ENCODE measurements at places on chromosomes 6 and 20.

- DNase-seq = no peak
These were observed 110.0 kb upstream of the EYS start for GRCh38 chr6:65816991-65817390.

GRCh38 chr20:61024390-61024789 is 227.7 kb upstream of the CDH4 start:
- no peak for DNase-seq

DNA sequence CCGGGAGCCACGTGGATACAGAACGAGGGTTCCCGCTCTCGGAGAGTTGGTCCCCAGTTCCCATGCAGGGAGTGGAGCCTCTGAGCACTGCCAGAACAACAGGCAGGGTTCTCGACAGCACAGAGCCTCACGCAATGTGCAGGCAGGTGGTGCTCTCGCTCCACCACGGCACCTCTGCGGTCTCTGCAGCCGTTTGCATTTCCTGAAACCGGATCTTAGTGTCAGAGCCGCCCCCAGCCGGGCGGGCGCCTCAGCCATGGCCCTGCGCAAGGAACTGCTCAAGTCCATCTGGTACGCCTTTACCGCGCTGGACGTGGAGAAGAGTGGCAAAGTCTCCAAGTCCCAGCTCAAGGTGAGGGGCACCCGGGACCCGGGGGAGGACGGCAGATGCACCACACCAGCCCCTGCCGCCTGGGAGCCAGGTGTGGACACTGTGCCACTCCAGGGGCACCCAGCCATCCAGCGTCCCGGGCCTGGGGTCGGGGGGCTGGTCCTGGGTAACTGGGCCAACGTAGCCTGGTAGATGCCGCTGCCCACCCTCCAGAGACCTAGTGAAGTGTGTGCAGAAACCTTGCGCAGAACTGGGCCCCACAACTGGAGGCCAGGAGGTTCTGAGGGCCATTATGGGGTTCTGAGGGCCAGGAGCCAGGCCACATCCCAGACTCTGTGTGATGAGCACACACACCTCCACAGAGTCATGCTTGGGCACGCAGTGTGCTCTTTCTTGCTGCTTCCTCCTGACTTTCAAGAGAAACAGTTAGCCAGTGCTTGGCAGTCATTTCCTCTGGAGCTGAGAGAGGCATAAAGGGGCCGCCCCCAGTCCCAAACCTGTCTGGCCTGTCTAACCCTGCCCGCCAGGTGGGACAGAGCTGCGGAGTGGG is at the start of gene DEF6:
Gene DEF6, plus strand, starts transcription at position 218 of the 881 bp plus-strand sequence. Its CDS starts 39 bp downstream, at position 257.
- peak; percentile 99 for DNase-seq

DNA sequence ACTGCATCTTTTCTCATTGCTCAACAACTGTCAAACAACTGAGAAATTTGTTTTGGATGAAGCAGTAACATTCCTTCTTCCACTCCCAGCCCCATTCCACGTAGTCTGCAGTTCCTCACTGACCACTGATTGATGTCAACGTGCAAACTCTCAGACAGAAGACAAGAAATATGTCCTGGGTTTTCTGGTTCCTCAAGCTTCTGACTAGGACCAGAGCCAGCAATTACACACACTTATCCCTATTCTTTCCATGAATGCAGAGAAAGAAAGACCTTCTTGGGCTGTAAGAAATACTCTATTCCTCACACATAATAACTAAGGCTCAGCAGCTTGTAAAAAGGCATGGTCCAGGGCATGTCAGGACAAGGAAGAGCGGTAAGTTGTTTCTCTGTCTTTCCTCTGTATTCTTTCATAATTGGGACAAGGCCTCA is 790.1 kb upstream of the SLC35B3 start:
- DNase-seq = no peak

- DNase-seq = peak; percentile 73
These were observed 1.2 kb downstream of the TRAF3IP2 start for GRCh38 chr6:111604259-111605099.

DNA sequence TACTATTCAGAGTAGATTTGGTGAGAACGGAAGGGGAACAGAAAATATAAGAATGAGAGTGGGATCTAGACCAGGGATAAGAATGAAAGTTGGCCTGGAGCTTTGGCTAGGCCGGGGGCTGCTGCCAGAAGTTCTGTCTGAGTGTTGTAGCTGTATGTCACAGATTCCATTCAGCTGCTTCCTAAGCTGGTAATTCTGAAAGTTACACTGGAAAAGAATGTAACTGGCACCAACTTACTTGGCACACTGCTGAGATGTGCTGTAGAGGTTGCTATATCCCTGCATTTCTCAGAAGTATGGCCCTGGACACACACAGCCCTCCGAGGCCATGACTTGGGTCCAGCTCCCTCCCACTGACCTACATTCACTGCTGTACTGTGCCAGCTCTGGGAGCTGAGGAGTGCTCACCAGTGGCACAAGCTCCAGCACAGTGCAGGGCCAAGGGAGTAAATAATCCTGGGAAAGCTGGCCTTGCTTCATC is 25.8 kb upstream of the TMEM217 start:
- no peak for DNase-seq

DNA sequence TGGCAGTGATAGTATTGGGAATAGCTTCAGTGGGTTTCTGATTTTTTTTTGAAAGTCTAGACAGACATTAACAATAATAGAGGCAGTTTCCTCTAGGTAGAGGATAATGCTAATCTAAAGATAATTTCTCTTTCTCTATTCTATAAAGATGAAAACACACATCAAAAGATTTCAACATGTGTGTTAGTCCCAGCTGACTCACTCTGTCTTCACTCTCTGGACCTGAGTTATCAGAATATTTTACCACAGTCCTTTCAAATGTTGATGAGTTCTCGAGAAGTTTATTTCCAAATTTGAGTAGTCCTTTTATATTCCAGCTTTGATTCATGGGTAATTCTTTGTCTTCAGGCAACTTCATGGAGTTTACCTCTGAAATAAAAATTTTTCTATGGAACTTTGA is 17.1 kb downstream of the RPRD1B start:
- no peak for DNase-seq

GRCh38 chr6:17454316-17455005 is 61.1 kb downstream of the CAP2 start:
- no peak for DNase-seq

GRCh38 chr6:13005994-13006393 is 289.4 kb downstream of the PHACTR1 start:
- DNase-seq = no peak

DNA sequence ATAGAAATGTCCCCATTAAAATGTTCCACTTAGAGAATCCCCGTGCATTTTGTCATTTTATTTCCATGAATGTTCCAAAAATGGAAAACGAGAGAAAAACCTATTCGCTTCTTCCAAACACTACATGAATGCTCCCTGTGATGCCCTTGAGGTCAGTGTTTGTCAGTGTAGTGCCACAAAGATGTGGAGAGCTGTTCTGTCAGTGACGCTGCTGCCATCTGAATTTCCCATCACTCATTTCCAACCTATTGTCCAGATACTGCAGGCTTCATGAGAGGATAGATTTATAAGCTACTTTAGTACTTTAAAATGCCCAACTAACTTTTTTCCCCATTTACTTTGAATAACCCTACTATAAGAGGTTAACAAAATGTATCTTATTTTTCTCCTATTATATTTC is 335.8 kb downstream of the CDKAL1 start:
- DNase-seq = no peak

GRCh38 chr6:137219664-137220252 is 573 bp upstream of the IFNGR1 start:
- DNase-seq = no peak

GRCh38 chr6:72863131-72863530 is 241.3 kb downstream of the KCNQ5 start:
- DNase-seq = no peak

- no peak for DNase-seq
These were observed 2.7 kb upstream of the MCCD1 start for GRCh38 chr6:31525932-31526591.

DNA sequence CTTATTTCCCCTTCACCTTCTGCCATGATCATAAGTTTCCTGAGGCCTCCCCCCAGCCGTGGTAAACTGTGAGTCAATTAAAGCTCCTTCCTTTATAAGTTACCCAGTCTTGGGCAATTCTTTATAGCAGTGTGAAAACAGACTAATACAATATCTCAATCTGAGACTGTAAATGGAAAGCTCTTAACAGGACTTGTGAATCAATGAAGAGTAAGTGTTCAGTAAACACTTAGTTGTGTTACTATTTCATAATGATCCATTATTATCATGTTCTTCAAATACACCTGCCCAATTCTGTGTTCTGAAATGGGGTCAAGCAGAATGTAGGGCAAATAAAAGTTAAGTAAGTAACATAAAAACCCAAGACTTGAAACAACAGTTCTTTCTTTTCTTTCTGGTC is 266.2 kb downstream of the TENT5A start:
- DNase-seq = no peak

DNA sequence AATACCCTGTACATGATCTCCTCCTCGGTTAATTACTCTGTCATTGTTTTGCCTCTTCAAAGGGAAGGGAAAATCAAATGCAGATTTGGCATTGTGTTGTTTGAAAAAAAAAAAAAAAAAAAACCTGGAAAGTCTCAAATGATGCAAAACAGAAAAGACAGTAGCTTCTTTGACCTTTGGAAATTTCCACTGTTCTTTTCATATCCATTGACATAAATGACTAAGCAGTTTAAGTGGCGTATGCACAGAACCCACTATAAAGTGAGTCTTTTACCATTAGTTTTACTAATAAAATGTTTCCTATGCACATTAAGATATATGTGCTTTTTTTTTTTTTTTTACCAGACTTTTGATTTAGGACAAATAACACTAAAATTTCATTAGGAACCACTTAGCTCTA is 704.3 kb downstream of the TFAP2A start:
- DNase-seq = no peak

DNA sequence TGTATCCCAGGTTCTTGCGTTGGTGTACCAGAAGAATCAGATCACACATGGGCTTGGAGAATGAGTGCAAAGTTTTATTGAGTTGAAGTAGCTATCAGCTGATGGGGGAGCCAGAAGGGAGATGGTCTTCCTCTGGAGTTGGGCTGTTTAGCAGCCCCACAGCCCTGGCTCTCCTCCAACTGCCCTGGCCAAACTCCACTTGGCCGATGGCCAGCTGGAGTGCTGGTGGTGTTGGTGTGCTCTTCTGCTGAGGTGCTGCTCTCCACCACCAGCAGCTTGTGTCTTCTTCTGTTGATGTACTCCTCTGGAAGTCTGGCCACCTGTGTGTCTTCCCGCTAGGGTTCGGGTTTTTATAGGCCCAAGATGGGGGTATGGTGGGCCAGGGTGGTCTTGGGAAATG is 172.8 kb downstream of the TINAG start:
- no peak for DNase-seq

DNA sequence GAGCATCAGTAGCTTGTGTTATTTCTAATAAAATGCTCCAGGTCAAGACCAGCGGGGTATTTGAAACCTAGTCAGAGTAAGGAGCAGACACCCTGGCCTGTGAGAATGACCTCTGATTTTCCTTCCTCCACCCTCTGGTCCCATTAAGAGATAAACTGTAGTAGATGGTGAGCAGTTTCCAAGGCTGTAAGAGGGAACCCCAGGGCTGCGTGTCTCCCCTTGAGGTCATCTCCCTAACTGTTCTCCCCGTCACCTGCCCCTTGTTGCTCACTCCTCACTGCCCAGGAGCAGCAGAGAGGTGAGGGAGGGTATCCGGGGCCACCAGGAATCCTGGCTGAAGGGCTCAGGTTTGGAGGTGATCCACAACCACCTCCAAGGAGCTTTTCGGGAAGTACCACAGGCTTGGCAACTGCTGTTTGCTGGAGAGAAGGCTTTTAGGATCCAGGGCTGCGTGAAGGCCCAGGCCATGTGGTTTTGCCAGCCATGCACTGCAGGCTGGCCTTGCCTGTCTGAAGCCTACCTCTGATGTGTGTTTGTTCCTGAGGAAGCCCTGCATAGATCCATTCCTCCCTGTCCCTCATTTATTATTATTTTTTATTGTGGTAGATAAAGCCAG is 62.5 kb downstream of the RREB1 start:
- peak; percentile 9 for DNase-seq

GRCh38 chr20:47926731-47927130 is 141.4 kb upstream of the SULF2 start:
- no peak for DNase-seq

DNA sequence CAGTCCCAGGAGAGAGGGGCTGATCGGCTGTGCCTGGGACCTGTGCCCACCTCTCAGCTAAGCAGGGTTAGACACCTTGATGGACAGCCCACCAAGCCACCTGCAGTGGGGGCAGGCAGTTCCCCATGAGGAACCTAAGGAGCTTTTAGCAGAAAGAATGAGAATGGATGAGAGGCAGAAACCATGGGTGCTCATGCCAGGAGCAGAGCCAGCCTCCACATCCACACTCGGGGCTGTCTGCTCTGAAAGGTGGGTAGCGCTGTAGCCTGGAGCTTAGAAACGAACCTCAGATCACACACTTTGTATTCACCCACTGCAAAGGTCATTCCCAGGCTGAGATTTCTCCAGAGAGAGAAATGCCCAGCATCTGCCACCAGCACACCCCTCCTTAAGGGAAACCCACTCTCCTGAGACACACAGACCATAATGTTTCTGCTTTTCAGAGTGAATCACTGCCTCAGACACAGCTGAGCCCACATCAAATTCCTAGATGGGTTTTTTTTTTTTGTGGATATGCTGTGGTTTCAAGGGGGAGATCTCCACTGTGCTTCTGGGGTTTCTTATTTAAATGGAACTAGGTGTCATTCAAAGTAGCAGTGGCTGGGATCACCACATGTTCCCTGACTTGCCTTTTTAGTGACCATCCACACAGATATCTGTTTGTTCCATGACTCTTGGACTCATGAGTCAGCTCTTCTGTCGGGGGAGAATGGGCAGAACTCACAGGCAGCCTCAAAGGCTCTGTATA is 218.9 kb downstream of the EYA2 start:
- DNase-seq = no peak

- no peak for DNase-seq
These were observed 30.3 kb upstream of the GCM1 start for GRCh38 chr6:53178837-53179432.

DNA sequence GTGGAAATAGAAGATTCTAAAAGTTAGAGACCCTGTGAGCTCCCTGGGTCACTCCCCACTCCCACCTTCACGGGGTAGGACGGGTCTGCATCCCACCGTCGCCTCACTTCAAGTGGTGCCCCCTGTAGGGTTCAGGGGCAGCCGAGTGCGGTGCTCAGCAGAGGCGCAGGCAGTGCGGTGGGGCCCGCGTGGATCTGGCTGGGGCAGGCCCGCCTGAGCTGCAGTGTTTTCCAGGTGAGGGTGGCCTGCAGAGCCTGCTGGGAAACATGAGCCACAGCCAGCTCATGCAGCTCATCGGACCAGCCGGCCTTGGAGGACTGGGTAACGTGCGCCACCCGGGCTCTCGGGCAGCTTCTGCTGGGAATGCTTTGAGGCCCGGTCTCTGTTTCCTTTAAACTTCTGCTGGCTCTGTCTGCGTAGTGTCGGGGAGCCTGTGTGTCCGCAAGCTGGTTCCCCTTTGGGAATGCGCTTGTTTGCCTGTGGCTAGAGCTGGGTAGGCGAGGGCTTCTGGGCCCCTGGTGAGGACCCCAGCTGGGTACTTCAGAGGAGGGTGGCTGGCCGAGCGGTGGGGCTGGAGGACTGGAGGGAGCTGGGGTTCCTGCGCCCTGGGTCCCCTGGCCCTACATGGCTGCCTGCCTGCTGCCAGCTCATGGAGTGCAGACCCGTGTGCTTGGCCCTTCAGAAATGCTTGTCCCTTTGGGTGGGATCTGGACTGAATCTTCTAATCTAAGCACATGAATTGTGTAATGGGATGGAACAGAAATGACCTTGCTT is 3.8 kb downstream of the ADRM1 start:
- no peak for DNase-seq

GRCh38 chr6:116326181-116326671 is 44.5 kb upstream of the DSE start:
- no peak for DNase-seq

GRCh38 chr20:41798930-41799502 is 180.8 kb upstream of the CHD6 start:
- DNase-seq = no peak

GRCh38 chr20:60254901-60255411 is 296.7 kb downstream of the CDH26 start:
- DNase-seq = no peak

Data from NB4 (cell line).